ENCODE measurements at places on chromosomes 6 and 20.

DNA sequence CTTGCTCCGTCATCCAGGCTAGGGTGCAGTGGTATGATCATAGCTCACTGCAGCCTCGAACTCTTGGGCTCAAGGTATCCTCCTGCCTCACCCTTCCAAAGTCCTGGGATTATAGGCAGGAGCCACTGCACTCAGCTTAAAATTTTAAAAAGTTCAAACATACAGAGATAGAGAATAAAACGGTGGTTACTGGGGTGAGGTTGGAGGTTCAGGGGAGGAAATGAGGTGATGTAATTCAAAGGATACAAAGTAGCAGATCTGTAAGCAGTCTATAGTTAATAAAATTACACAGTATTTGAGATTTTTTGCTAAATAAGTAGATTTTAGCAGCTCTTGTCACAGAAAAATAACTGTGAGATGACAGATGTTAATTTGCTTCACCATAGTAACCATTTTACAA lies 7.5 kb upstream of the AFG1L start:
- no peak for DNase-seq

DNA sequence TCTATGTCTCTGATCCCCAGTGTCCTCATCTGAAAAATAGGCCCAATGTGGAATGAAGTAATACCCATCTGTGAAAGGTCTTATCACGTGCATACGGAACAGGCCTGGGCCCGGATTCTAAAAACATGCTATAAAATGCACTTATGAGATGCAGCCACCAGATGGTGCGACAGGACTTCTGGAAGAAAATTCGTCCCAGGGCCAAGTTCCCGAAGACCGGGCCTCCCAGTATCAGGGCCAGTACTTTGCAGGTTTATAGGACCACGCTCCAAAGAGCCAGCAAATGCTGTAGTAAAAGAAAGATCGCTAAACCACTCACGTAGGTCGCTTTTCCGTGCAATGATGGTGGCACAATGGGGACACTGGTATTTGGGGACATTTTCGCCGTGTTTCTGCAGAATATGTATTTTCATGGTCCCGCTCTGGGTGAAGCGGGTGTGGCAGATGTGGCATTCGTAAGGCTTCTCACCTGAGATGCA lies 10.6 kb downstream of the CTCFL start:
- DNase-seq, result peak; percentile 77

DNA sequence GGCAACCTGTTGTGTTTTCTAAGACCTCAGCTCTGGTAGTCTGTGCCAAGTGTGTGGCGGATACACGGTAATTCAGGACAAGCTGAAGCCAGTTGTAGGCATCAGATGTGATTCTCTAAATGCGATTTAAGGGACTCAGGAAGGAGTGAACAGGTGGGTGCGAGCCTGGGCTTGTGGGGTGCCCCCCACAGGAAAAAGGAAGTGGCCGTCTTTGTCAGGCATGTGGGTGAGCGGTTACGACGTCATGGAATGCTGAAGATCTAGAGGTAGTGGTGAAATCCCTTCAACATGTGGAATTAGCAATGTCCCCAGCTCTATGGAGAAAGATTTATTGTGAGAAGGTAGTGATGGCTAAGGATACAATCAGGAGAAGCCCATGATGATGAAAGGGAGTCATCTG lies 95.1 kb upstream of the EXOC2 start:
- DNase-seq, result no peak

GRCh38 chr6:15879371-15880261 lies 216.8 kb upstream of the DTNBP1 start:
- no peak for DNase-seq

GRCh38 chr6:126227833-126228702 lies 111.8 kb upstream of the CENPW start:
- DNase-seq, result no peak

- no peak for DNase-seq
These were observed 11.7 kb downstream of the UST start for GRCh38 chr6:148758492-148758891.

DNA sequence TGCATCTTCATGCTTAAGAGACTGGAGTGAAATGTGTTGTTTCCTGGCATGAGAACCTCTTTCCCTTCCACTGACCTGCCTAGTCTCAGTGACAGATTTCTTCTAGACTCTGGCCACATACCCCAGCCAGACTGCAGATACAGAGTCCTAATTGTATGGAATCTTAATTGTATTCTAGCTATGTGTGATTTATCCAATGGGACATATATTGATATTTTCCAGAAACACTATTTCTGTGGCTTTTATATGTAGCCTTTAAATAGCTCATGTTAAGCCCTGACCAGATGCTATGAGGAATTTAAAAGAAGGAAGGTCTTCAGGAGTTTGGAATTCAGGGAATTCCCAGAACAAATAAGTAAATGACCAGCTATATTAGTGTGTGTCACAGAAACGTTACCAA lies 99.0 kb downstream of the FIG4 start:
- DNase-seq, result no peak

DNA sequence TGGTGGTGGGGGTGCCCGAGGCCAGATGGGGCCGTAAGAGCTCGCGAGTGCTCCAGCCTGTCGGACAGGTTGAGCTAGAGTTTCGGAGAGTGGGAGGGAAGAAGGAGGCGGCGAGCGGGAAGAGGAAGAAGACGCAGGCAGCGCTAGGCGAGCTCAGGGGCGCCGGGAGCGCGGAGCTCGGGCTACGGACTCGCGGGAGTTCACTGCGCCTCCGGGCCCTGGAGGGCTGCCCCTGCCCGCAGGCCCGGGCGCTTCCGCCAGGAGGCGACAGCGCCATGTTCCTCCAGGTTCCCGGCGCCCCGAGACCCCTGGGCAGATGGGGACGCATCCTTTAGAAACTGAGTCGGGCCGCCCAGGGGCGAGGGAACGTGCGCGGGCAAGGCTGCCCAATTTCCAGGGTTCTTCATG lies 984 bp downstream of the TFAP2C start:
- DNase-seq, result peak; percentile 86

GRCh38 chr6:9403736-9404135 lies 968.4 kb upstream of the SLC35B3 start:
- no peak for DNase-seq

GRCh38 chr20:44085616-44086434 lies 101.2 kb downstream of the JPH2 start:
- no peak for DNase-seq

DNA sequence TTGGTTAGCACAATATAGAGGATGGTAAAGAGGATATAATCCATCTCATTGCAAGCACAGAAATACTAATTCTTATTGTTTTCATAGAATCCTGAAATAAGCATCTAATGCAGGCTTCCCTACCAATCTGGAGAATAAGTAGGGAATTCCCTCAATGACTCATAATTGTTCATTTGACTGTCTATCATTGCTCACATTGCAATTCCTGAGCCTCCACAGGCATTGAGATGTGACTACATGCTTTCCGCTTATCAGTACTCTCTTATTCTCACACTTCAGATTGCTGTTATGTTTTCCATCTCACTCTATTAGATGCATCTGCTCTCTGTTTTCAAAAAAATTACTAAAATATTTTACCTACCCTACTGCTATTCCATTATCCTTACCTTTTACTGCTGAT lies 216.2 kb upstream of the PRSS16 start:
- no peak for DNase-seq

GRCh38 chr6:131779304-131779703 lies 28.5 kb upstream of the ENPP1 start:
- DNase-seq, result no peak

Data from SW480 (cell line).